ENCODE measurements at places on chromosomes 7 and 10.

DNA sequence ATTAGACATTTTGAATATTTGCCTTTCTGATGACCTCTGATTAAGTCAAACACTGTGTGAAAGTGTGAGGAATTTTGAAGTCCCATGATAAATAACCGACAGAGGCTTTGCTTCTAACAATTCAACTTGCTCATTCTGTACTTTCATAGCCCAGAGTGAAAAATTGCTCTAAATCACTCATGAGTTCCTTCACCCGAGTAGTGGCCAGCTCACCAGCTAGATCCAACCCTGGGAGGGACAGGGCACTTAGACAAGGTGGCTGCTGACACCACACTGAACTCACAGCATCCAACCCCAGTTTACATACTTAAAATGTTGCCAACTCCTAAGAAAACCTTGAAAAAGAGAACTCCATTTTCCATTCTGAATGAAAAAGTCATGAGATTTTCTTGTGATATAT lies 80.0 kb upstream of the LYZL1 start:
- DNase-seq, result no peak

DNA sequence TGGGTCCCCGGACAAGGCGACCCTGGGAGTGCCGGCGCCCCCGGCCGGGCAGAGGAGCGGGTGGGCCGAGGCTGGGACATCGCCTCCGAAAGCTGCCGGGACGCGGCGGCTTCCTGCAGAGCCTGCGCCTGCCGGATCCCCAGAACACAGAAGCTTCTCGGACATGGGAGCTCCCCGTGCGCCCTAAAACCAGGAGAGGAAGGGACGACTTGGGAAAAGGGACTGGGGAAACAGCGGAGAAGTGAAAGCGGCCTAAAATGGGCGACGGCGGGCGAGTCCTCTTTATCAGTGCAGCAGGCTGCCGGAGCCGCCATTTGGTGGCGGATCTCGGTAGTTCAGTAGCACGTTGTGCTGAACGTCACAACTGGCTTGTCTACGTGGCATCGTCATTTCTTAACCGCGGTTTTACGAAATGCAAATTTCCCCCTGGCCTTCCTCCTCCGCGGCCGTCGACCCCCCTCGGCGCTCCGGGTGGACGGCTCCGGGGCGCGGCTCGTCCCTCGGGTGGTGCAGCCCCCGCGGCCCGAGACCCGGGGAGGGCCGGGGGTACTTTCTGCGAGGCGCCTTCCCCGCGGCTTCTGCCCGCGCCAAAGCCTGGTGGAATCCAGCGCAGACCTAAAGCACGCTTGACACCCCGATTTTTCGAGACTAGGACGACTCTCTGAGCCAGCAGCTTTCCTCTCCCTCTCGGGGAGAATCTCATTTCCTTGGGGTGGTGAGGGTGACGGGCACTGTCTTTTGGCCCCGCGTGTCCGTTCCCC lies 9.9 kb upstream of the SPAG6 start:
- peak; percentile 82 for DNase-seq

GRCh38 chr10:124550293-124551034 lies 88.8 kb downstream of the LHPP start:
- no peak for DNase-seq

GRCh38 chr7:12619461-12620069 lies 49.0 kb downstream of the SCIN start:
- no peak for DNase-seq

DNA sequence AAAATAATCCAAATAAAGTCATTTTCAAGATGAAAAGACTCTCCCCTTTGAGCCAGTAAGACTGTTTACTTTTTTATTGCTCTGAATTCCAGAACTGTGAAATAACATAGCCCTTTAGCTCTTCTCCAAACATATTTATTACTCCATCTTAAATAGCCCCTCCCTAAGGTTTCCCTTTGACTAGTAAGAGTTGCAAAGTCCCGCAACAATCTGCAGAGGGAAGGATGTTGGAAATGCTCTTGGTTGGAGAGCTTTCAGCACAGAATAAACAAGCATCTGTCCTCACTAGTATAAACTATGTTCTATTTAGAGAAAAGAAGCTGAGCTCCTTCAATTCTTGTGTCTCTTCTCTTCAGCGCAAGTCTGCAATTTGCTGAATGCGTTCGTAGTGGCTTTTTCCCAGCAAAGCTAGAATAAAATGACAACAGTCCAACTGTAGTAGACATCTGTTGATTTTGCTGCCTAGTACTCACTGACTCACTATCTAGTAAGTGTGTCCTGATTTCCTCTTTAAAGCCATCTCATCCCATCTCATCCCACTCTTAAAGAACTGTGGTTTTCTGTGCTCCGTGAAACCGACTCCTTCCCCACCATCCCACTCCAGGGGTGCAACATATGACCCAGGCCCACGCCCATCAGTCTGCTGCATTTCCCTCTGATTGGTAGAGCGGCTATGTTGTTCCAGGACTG lies 104.0 kb downstream of the FAM107B start:
- peak; percentile 91 for DNase-seq

DNA sequence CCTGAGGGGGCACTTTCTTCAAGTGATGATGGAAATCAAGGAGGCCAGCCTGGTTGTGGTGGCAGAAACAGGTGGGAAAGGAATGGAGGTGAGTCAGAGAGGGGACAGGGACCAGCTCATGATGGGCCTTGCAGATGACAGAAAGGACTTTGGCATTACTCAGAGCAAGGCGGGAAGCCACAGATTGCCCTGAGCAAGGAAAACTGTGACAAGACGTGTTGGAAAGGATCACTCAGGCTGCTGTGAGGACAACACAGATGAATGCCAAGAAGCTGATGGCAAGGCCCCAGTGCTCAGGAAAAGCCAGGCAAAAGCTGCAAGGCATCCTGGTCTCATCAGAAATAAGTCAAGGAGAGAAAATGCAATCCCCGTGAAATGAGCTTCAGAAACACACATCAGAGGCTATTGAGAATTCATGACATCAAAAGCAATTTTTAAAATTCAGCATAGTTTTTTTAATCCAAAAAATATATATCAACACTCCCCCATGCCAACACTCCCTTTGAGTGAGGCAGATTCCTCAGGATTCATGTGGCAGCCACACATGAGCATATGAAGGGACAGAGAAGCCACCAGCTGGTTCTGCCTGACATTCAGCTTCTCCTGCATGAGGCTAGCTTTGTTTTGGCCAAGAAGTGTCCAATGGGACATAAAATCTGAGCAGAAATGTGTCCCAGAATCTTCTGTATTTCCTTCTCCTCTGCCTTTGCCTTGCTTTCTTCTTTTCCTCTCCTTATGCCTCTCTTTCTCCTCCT lies 244.5 kb upstream of the MYO3A start:
- DNase-seq, result no peak

- peak; percentile 28 for DNase-seq
Measured at GRCh38 chr10:95350219-95350829, 59.5 kb upstream of the PDLIM1 start.

DNA sequence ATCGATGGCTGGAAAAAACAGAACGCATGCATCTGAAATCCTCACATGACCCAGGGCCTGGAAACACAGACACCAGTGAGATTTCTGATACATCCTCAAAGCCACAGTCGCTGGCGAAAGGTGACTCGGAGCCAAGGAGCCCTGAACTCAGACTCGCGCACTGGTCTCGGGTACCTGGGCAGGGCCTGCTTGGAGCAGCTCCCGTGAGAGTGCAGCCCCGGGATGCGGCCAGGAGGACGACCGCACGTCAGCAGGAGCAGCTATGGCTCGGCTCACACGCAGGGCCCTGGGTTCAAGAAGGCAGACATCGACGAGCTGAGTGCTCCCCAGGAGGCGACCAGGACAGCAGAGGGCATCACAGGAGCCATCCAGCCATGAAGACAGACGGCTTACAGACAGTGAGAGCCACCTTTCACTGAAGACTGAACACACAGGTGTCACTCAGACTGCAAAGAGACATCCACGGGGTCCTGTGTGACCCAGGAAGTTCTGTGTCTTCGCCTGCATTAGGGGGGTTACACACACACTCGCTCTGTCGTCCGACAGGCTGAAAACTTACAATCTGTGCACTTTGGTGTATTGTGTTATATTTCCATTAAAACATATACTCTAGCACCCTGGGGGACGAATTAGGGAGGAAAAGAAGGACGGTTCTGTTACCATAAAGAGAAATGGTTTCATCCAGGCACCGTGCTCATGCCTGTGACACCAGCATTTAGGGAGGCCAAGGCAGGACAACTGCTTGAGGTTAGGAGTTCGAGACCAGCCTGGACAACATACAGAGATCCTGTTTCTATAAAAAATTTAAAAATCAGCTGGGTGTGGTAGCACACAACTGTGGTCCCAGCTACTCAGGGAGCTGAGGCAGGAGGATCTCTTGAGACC lies 227.7 kb downstream of the MAD1L1 start:
- no peak for DNase-seq

DNA sequence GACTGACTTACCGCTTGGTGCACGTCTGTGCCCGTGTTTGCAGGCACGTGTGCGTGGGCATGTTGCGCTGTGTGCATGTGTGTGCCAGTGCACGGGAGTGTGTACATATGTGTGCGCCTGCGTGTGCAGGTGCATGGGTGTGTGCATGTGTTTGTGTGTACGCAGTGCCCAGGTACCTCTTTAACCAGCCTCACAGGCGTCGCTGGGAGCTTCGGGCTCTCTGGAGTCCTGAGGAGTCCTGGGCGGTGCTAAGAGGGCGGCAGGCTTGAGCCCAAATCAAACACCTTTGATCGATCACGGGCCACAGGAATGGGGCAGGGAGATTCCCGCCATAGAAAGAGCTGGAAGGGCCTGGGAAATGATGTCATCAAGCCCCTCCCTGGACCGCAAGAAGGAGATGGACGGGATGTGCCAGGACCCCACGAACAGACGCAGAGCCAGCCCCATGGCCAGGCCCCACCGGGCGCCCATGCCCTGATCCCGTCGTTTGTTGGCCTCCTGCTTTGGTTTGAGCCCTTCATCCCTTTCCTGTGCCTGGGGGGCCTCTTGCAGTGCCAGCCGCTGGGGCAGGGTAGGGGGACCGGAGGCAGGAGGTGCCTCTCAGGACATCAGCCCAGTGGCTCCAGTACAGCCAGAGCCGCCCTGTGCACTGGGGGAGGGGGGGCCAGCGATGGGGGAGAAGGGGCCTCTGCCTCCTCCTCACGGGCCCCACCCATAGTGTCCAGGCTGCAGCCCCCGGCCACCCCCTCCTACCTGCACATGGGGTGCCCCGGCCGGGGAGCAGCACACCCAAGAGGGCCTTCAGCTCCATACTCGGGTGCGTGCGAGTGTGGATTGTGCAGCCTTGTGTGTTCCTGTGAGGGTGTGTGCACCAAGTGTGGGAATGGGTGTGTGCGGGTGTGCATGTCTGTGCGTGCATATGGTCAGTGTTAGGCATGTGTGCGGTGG lies 5.8 kb downstream of the KNDC1 start:
- no peak for DNase-seq
